ENCODE measurements at places on chromosomes 6 and 20.

GRCh38 chr20:62321521-62321948, 18.7 kb downstream of the ADRM1 start:
- peak; percentile 25 for DNase-seq

DNA sequence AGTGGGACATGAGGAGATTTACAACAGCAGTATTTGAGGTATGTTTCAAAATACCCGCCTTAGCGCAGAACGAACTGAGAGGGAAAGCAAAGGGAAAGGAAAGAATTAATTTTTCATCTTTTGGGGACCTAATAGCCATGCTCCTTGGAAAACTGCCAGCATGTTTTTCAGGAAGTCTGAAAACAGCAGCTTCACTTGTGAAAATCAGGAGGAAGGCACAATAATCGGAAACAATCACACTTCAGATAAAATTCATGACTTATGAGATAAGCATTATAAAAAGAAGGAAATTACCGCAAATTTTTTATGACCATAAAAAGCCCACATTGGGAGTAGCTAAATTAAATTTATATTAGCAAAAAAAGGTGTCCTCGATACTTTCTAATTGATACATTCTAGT, 541.1 kb downstream of the HAO1 start:
- DNase-seq, result no peak

DNA sequence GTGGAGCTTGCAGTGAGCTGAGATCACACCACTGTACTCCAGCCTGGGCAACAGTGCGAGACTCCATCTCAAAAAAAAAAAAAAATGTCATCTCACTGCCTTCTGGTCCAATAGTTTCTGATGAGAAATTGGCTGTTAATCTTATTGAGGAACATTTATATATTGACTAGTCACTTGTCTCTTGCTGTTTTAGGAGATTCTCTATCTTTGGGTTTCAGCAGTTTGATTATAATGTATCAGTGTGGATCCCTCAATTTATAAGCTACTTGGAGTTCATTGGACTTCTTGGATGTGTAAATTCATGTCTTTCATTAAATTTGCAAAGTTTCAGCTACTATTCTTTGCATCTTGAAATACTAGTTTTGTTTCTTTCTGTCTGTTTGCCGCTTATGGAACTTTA, 11.2 kb downstream of the ZGPAT start:
- DNase-seq, result no peak

DNA sequence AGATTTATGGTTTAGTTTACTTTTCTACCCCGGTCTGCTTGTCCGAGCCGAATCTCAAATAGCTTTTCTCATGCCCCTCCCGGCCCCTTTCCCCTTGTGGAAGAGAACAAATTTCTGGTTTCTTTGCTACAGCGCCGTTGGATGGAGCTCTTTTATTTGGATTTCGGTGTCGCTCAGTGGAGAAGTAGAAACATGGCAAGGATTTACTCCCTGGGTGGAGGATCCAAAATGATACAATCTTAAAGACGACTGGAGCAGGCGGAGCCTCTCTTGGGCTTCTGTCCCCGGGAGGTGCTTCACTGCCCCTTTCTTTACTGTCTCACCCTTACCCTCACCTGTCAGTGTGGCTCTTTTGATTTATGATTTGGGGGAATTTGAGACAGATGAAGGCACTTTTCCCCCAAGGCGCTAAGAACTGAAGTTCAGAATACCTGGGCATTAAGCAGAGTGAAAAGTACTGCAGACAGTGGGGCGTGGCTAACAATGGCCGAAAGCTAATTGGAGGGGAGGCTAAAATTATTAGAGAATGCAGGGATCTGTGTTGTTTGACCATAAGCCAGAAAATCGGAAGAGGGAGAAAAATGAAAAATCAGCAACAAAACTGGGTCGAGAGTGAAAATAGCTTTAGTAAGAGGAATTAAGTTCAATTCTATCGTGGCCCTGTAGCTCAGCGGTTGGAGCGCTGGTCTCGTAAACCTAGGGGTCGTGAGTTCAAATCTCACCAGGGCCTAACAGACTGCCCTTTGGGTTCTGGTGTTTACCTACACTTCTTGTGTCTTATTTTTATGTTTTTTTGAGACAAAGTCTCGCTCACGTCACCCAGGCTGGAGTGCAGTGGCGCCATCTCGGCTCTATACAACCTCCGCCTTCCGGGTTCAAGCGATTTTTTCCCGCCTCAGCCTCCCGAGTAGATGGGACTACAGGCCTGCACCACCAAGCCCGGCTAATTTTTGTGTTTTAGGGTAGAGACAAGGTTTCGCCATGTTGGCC, 145.1 kb upstream of the ZNF184 start:
- peak; percentile 80 for DNase-seq
